CD4-positive, alpha-beta T cell treated with Interleukin-10 for 1 hour (primary cell): ENCODE measurements at places on chromosomes 6 and 20.
A peak's percentile ranks its signal among the peaks of the same experiment; 100 is the strongest.

- DNase-seq = no peak
These were observed 4.2 kb upstream of the FBXO30 start for GRCh38 chr6:145818796-145819195.

DNA sequence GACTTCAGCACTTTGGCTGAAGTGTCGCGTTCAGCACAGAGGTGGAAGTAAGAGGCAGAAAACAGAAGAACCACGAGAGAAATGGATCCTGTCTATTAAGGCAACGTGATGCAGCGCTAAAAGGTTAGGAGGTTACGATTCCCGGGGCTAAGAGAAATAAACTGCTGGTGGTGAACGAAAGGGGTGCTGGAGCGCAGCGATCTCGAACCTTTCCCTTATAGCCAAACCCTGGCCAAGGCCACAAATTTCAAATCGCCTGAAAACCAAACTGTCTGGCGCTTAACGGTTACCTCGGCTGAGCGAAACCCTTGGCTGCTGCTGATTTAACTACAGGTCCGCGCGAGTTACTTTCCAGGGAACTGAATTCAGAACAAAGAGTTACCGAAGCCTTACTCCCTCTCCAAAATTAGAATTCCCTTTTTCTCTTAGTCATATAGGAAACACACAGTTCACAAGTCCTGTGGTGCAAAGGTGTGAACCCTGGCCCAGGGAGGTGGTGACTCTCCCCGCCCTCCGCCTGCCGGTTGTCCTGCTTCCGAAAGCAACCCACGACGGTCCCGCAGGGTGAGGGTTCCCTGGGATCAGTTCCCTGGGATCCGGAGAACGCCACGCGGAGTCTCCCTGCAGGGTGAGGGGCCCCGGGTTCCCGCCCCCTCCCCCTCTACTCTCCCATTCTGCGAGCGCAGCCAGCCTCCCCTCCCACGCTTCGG, 1.3 kb upstream of the SLC35D3 start:
- peak; percentile 12 for DNase-seq

- DNase-seq = no peak
These were observed 112.4 kb upstream of the SALL4 start for GRCh38 chr20:51914758-51915157.

DNA sequence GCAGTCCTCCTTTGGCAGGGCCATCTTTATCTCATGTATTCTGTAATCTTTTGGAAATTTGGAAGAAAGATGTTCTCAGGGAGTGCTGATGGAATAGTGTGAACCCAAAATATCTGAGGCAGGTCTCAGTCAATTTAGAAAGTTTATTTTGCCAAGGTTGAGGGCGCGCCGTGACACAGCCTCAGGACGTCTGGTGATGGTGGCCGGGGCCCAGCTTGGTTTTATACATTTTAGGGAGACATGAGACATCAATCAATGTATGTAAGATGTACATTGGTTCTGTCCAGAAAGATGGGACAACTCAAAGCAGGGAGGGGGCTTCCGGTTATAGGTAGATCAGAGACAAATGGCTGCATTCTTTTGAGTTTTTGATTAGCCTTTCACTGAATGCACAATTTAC, 89.8 kb downstream of the ERMARD start:
- DNase-seq = no peak

GRCh38 chr6:160437154-160437553, 89.0 kb downstream of the SLC22A3 start:
- DNase-seq = no peak

DNA sequence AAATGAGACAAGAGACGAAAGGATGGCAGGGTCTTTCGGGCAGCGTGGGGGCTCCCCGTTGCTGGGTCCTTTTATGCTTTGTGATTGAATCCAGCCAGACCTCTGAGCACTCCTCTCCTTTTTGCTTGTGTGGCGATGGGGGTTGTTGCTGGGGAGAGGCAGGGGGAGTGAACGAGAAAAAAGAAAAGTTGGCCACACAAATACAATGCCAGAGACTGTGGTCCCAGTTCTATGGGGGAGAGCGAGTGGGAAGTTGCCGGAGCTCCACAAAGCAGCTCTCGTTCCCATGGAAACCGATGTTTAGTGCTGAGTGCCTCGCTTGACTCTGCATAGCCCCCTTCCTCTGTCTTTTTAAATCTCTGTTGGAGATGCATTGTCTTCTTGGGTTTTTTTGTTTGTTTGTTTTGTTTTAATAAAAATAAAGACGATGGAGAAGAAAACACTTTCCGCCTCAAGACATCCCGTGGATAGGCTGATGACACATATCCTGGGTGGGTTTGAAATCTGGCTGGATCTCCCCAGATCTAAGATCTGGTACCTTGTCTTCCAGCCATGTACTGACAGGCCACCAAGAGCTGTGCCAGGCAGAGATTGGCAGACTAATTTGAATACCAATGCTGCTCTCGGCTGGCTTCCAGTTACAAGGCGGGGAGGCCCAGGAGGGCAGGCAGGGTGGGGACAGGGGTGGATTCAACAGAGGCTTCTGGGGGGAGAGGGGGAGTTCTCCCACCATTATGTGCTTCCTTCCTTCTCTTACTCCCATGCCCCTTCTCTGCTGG, 529.3 kb downstream of the QKI start:
- DNase-seq = no peak

- no peak for DNase-seq
These were observed 49.6 kb upstream of the DSN1 start for GRCh38 chr20:36823121-36823520.

- no peak for DNase-seq
These were observed 576 bp downstream of the NECAB3 start for GRCh38 chr20:33673410-33674293.

DNA sequence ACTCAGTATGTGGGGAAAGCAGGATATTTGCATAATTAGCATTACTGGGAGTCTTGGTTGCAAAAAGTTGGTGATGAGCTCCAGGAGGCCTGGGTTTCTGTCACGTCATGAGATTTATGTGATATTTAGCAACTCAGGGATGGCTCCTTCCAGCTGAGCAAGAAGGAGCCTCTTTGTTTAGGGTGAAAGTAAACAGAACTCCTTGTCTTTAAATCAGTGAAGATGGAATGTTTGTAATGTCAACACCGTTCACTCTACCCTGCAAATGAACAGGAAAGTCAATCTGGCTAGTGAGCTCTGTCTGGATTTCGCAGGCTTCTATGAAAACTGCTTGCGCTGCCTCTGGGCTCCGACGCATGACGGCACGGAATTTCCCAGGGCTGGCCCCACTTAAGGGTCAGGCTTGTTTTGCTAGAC, 86.9 kb downstream of the PXDC1 start:
- no peak for DNase-seq

GRCh38 chr6:123448306-123448884, 188.4 kb downstream of the TRDN start:
- DNase-seq = no peak

DNA sequence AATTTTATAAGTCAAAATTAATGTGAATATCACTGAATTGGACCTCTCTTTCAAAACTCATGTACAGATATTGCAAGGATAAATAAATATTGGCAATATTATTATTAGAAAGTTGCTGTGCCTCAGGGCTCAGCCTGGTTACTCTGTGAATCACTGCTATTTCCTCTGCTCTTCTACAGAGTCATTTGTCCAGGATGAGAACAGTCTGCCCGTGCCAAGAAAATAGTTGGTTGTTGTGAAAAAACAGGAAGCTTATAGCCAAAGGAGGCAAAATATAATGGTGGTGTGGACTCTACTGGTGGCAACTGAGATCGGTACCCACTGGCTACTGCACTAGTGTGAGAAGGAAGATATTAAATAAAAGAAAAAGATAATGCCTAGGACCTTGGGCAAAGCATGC, 93.6 kb downstream of the RIMS1 start:
- DNase-seq = no peak

- DNase-seq = no peak
These were observed 31.3 kb downstream of the TRIM27 start for GRCh38 chr6:28892525-28892924.

DNA sequence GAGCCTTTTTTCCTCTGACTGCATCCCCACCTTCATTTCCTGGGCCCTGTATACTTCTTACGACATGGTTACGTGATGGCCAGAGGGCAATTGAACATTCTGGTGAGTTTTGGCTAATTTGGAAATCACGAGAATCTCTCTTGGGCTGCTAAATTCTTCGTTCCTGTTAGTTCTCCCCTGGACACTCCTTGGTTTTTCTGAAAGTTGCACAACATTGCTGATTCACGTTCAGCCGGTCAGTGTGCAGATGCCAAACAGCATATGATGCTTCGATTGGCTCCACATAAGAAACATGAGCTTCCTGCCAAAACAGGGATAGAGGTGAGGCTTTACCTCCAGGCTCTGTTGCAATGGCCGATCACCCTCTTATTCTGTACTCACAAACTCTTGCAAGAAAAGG, 119.4 kb upstream of the LY86 start:
- DNase-seq = no peak

DNA sequence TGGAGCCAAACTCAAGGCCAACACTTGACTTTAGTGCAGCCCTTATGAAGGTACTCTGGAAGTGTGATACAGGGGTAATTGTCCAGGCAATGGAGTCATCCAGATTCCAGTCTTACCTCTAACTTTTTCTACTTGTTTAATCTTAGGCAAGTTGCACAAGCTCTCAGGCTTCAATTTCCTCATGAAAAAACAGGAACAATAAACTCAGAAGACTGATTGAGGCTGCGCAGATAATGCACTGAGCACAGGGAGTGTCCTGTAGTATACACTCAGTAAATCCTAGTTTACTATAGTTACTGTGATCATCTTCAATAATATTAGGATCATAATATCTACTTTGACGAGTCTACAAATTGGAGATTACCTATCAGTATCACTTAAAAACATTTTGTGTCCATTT, 127.5 kb upstream of the SMLR1 start:
- DNase-seq = no peak

DNA sequence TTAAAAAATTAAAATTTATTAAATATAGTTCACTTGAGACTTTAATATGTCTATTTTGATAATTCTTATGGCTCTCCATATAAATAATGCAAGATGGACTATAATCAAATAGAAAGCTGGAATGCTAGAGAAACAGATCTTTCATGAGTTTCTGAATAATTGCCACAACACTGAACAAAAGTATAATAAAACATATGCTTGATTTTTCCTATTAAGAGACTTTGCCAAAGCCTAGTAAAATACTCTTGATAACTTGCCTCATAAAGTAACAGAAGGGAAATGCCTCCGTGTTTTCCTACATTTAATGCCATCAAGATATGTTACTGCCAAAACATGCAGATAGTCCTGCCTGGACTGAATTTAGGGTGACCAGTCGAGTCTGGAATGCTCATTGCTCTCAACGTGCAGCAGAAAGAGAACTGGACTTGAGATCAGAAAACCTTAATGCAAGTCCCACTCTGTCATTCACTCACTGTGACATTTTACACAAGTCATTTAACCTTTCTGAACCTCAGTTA, 153.2 kb downstream of the AIG1 start:
- DNase-seq = no peak

DNA sequence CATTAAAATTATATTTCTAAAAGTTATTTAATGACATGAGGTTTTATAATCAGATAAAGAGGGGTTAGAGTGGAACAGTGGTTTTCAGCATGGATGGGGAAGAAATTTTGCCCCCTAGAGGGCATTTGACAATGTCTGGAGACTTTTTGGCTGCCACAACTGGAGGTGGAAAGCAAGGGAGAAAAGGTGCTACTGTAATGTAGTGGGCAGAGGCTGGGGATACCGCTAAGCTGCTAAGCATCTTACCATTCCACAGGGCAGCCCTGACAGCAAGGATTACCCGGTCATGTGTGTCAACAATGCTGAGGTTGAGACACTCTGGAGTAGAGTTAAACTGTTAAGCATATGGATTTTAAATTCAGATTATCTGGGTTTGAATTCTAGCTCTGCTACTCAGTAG, 52.9 kb upstream of the FABP7 start:
- DNase-seq = no peak

- peak; percentile 52 for DNase-seq
These were observed at the start of gene AKAP7 for GRCh38 chr6:131135244-131136020. TSS of gene AKAP7 (plus strand) at chr6:131135467. CDS start at chr6:131135764, 297 bp downstream.

DNA sequence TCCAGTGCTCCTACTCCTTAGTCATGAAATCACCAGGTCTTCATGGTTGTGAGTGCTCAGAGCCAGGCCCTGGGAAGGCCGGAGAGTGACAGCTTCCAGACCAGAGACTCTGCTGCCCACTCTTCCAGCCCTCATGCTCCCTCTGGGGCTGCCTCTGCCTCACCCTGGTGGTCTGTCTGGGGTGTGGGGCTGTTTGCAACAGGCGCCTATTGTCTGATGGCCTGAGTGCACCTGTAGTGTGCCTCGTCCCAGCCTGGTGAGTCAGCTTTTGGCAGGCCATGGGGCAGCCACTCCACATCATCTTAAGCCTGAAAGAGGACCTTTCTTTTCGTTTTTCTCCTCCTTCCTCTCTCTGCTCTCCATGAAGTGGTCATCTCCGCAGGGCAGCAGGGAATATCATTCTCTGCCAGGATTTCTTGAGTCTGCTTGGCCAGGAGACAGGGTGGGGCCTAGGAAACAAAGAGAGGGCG, 173.8 kb downstream of the VEGFA start:
- no peak for DNase-seq

GRCh38 chr6:101286146-101286545, 107.4 kb upstream of the GRIK2 start:
- no peak for DNase-seq

DNA sequence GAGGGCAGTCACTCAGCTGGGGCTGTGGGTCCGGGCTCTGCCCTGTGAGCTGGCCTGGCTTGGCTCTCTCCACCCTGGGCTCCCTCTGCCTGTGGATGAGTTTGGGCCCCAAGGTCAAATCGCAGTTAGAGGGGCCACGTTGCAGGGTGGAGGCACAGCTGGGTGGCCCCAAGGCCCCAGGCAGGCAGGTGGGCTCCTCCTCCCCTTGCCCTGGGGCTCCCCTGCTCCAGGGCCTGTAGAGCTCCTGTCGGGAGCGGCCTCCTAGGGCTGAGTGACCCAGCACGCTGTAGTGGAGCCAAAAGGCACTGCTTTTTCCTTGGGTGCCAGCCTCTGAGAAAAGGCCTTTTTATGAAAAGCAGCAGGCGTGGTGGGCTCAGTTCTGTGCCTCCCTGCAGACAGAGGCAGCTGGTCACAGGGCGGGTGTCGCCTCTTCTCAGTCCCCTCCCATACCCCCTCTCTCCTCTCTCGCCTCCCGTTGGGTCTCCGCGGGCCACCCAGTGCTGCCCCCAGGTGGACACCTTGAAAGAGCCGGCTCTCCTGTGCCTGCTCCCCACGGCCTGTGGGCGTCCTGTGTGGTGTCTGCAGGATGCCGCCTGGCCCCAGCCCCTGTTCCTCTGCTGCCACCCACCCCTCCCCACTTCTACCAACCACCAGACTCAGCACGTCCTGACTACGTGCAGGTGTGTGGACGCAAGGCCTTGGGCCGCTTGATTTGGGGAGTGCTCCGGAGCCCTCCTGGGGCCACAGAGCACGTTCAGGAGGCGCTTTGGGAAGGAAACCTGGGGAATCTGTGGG, 13.2 kb downstream of the SS18L1 start:
- DNase-seq = peak; percentile 76
